ENCODE measurements at places on chromosomes 2 and 18. TPM values are rescaled to one million over a fixed set of nuclear protein-coding genes. Genes with fewer than 3 reads are reported as not detected.

The IL36RN gene
- total RNA-seq = not detected

The UGT1A8 gene
- total RNA-seq = not detected

The CD302 gene
- total RNA-seq = 64.3 TPM

The KCNE4 gene
- total RNA-seq = under 0.01 TPM

The UGT1A4 gene
- total RNA-seq = not detected

The PARD3B gene
- total RNA-seq = 0.94 TPM

The ABCG5 gene
- total RNA-seq = not detected
